ENCODE measurements at places on chromosomes 6 and 20.

DNA sequence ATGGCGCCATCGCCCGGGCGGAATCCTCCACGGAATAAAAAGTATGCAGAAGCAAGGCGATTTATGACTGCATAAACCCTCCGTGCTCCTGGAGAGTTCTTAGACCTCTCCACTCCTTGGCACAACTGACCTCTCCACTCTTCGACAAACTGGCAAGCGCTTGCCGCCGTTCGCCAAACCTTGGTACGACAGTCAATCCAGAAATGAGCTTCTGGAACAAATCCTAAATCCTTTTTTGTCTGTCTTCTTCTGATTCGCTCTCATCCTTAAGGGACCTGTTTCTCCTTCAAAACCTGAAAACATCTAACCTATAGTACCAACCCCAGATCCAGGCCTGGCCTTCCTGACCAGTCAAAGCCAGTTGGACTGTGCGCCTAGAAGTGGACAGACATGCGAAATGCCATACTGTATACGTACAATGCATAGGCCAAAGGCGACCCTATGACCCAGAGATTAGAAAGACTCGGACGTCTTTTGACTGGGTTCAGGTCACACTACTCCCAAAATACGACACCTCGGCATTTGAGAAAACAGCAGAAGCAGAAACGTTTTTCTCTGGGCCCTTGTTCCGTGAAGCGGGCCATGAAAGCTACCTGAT is 59.4 kb downstream of the TRIM27 start:
- DNase-seq = peak; percentile 17

DNA sequence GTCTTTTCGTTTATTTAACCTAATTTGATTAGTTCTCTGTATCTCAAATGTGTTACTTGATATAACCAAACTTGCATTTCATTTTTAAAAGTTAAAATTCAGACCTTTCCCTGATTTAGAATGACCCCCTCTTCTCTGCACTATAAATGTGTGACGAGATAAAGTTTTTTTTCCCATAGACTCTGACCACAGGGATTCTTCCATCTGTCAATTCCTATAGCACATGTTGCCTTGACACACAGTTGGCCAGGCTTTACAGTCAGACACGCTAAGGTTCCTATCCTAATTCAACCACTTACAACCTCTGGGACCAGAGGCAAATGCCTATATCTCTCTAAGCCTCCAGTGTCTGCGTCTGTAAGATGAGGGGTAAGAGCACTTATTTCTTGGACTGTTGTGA is 40.6 kb downstream of the KCNS1 start:
- no peak for DNase-seq

- DNase-seq = no peak
Measured at GRCh38 chr6:16578695-16579285, 182.5 kb downstream of the ATXN1 start.

DNA sequence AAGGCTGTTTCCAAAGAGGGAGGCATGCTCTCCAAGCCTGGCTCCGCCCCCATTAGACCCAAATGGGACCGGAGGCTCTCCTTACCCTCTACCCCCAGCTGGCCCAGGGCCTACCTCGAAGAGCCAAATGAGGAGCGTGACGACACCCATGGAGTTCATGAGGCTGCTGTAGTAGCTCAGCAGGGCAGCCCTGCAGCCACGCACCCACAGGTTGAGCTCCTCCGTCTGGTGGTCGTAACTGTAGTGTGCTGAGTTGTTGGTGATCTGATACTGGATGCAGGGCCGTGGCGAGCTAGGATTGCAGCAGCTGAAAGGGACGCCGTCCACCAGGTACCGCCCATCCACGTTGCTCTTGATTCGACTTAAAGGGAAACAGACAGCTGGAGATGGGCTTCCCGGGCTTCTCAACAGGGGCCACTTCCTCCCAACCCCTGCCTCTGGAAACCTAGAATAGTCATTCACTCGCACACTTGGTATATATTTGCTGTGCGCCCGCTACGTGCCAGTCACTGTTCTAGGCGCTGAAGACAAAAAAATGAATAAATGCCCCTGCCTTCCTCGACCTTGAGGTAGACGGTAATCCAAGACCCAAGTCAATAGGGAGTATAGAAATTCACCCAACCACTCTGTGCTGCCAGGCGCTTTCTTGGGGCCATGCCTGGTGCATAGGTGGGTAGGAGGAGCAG is 18.0 kb downstream of the PRPH2 start:
- DNase-seq = no peak
